Stimulated activated CD8-positive, alpha-beta memory T cell treated with anti-CD3 and anti-CD28 coated beads, Interleukin-4, amount 100 ng/mL, for 48 hours (primary cell): ENCODE measurements at places on chromosomes 5 and 9.

DNA sequence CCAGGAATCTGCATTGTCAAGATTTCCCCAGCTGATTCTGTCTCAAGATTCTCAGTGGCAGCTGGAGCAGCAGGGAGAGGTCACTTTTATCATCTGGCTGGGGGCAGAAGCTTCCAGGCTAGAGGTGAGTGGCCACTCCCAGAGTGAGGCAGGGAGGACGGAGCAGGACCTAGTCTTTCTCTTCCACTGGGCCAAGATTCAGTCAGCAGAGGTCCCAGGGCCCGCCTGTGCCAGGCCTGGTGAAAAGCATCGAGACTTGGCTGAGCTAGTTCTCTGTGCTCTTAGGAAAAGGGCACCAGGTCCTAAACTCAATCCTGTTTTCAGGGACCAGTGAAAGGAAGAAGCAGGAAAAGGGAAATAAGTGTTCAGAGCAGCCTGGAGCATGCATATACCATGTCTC, 46.6 kb downstream of the IRX1 start:
- DNase-seq, result no peak

DNA sequence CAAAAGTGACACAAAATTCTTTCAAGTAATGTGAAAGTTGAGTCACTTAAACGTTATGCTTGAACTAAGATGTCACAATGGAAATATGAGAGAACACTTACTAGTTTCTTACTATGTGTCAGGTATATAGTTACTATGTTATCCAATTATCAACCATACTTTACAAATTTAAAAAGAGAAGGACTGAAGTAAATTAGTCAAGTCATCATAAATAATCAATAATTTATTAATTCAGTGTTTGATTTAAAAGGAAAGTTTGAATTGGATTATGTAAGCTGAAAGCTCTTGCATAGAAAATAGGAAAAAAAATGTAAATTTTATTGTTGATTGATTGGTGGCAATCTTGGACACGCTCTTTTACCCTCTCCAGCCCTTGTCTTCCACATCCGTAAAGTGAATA, 76.3 kb downstream of the GABRA1 start:
- DNase-seq, result no peak

GRCh38 chr9:127545196-127546124, 66.6 kb upstream of the STXBP1 start:
- DNase-seq, result no peak

DNA sequence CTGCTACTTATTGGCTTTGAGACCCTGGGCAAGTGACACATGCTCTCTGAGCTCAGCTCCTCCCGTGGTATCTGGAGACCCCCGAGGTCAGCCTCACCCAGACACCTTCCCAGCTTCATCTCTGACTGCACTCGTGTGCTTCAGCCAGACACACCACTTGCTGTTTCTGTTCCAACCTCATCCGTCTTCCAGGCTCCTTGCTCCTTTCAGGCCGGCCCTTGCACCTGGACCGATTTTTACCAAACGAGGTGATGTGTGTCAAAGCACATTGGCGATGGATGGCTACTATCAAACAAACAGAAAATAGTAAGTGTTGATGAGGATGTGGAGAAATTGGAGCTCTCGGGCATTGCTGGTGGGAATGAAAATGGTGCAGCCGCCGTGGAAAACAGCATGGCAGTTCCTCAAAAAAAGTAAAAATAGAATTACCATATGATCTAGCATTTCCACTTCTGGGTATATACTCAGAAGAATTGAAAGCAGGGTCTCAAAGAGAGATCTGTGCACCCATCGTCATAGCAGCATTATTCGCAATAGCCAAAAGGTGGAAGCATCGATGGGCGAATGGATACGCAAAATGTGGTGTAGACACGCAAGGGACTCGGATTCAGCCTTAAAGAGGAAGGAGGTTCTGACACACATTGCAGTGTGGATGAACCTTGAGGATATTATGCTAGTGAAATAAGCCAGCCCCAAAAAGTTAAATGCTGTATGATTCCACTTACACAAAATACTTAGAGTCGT, 96.1 kb upstream of the IER5L start:
- no peak for DNase-seq

DNA sequence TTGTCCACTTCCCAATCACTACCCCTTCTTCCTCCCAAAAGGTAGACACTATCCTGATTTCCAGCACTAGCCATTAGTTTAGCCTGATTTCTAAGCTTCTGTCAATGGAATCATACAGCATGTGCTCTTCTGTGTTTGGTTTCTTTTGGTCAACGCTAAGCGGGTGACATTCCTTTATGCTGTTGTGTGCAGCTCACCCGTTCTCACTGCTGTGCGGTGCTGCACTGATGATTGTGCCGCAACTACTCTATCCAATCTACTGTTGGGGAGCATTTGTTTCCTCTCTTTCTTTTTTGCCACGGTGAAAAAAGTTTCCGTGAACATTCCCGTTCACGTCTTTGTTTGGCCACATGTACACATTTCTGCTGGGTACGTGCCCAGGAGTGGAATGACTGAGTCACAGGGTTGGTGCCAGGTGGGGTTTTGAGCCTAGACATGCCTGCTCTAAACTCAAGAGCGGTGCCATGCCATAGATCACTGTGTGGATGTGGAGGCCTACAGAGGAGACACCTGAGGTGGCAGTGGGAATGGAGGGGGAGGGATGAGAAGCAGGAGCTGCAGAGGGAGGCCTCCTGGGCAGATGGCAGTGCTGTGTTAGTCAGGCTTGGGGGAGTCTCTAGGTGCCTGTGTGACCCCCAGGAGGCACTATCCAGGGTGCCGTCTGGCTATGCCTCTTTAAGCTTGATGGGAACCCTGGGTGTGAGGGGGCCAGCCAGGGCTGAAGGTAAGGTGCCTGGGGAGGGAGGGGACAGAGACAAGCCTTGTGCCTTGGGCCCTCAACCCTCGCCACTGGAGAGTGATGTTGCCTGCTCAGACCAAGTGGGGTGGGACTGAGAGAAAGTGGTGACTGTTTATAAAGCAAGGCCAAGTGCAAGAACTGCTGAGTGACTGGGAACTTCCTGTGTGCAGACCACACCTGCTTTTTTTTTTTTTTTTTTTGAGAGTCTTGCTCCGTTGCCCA, 11.4 kb upstream of the ANKRD33B start:
- no peak for DNase-seq

DNA sequence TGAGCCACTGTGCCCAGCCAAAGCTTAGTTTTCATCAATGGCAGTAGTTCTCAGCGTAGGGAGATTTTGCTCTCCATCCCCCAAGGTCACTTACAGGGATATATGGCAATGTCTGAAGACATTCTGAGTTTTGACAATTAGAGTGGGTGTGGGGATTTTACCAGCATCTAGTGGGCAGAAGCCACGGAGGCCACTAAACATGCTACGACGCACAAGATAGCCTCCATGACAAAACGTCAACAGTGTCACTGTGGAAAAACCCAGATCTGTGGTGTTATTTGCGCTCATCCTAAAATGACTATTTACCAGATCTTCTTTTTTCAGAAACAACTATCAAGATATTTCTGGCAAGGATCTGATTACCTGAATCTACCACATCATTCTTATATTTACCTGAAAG, 68.2 kb downstream of the CDC14B start:
- no peak for DNase-seq

- DNase-seq, result no peak
Observed at GRCh38 chr5:107864793-107865192, 194.1 kb upstream of the EFNA5 start.

GRCh38 chr5:527646-528628, 3.7 kb upstream of the SLC9A3 start:
- no peak for DNase-seq

DNA sequence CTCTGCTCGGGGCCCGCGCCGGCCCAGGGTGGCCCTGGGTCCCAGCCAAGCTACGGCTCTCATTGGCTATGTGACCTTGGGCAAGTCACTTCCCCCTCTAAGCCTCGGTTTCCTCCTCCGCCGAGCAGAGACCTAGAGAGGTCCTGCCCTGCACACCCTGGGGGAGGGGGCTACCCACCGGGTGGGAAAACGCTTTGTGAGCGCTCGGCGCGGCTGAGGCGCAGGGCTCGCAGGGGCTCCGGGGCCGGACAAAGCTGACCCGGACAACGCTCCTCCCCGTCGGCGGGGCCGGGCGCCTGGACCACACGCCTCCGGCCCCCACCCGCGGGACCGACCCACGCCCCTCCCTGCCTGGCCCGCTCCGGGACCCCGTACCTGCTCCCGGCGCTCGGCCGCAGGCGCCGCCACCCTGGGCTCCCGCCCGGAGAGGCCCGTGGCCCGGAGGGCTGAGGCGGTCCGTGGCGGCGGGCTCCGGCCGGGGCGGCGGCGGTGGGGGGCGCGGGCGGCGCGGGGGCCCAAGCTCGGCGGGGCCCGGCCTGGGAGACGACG, 85.7 kb upstream of the MELK start:
- DNase-seq, result peak; percentile 71

GRCh38 chr5:9544056-9544455, 1.8 kb downstream of the SEMA5A start:
- DNase-seq, result no peak

DNA sequence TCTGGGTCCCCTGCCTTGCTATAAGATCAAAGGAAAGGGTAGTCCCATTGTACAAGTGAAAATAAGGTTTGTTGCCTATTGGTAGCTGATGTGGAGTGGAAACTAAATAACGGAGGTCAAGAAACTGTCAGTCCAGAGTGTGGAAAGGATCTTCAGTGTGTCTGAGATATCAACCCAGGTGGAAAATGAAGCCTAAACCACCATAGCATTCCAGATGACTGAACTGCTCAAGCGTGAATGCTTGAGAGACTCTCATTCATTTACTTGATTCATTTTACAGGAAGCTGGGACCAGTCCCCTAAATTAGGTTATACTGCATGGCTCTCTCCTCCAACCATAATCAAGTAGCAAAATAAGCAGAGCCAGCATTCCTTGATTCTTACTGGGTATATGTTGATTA, 116.0 kb upstream of the SLC28A3 start:
- DNase-seq, result no peak
